Skin of body (tissue), 3 donors: ENCODE measurements at places on chromosomes 1 and 21.

DNA sequence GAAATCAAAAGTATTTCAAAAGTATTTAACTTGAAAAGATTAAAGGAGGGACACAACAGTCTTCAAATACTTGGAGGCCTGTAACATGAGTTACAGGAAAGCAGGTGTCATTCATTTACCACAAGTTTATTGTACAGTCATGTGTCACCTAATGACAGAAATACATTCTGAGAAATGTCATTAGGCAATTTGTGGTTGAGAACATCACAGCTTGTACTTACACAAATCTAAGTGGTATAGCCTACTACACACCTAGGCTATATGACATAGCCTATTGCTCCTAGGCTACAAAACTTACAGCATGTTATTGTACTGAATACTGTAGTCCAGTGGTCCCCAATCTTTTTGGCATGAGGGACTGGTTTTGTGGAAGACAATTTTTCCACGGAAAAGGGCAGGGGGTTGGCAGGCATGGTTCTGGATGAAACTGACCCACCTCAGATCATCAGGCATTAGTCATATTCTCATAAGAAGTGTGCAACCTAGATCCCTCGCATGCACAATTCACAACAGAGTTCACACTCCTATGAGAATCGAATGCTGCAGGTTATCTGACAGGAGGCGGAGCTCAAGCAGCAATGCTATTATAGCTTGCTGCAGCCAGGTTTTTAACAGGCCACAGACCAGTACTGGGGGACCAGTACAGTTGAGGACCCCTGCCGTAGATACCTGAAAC, 25.0 kb upstream of the PHTF1 start:
- DNase-seq: no peak

DNA sequence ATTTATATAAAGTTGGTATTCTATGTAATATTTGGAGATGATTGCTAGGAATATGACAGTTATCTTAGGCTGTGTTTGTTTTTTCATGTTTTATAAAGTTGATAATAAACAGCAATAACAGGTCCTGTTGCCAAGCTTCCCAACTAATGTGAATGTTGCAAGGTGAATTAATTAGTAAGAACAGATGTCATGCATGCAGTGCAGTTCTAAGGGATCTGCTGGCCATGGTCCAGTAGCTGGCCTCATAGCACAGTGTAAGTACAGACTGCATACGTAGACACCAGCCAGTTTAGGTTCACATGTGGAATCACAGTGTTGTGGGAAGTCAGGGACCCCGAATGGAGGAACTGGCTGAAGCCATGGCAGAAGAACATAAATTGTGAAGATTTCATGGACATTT, 478.2 kb downstream of the NEGR1 start:
- no peak for DNase-seq

DNA sequence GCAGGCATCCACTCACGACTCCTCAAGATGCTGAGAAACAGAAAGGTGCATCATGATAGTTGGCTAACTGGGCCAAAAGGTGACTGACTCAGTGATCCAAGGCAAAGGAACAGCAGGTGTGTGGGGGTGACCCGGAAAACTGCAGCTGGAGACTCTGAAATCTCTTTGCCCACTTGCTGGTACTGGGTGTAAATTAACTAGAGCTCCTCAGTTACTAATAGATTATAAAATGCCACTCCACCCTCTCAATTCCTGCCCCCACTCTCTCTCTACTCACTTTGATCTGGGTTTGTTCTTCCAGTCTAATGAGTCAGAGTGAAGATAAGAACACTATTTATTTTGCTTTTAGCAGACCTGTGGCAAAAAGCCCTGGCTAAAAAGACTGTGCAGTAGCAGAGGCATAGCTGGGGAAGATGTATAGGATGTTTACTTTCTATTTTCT, 7.2 kb upstream of the PIGC start:
- no peak for DNase-seq

DNA sequence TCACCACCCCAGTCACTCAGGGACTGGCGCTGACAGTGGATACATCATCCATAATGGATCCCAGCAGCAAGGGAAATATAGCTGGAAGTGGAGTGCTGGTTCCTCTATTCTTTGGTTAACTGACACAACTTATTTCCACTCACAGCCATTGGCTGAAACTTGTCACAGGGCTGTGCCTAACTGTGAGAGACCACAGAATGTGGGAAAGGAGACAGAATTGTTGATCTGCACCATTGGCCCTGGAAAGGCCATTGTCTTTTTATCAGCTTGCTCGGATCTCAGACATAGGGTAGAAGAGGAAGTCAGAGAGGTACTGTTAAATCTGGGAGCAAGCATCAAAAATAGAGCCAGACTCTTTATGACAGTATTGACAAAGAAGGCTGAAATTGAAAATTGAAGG, 451.3 kb downstream of the AJAP1 start:
- no peak for DNase-seq

DNA sequence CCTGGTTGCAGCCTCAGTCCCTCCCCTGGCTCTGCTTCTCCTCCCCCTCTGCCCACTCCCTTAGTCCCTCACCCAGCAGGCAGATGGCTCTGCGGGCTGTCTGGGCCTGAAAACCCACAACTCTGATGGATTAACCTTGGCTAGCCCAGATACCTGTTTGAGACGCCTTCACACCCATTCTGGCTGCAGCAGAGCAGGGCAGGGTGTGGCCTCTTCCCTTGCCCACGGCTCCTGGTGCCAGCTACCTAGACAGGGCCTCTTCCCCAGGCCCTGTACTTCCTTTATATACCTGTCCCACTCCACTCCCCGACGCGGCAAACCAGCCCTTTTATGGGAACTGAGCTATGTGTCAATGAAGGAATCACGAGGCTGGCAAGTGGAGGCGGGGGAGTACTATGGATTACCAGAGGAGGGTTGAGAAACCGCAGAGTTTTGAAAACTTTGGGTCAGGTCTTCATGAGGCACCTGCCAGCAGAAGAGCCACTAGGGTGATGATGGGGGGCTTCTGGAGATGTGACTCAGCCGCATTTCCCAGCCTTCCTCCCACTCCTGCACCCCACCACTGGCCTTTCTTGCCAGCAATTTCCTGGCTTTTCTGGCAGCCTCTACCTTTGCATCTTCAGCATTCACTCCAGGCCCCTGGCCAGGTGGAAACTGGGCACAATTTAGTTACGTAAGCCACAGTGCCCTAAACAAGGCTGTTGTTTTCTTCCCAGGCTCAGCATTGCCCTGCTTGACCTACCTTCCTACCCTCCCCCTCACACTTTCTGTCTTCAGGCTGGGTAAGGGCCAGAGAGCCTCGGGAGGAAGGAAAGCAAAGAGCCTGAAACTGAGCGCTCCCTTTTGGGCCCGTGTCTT, at the start of gene CHI3L1:
Gene CHI3L1 (minus strand): TSS at position 259 of the 858 bp plus-strand sequence. CDS start 81 bp downstream, at position 178.
- DNase-seq: no peak

DNA sequence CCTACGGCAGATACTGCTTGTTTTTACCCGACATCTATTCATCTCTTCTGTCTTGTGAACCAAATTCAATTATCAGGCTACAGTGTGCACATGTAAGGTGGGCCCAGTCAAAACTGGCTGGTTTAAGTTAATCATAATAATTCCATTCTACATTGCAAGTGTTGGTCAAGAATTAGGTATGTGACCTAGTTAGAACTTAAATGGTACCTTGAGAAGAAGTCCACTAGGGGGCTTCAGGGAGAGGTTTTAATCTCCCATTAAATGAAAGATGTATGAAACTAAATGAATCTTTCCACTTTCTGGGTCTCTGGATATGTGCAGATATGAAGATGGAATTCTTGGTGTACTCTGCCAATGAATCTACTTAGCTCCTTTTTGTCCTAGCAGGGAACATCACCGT, 187.1 kb downstream of the CDC42BPA start:
- no peak for DNase-seq

DNA sequence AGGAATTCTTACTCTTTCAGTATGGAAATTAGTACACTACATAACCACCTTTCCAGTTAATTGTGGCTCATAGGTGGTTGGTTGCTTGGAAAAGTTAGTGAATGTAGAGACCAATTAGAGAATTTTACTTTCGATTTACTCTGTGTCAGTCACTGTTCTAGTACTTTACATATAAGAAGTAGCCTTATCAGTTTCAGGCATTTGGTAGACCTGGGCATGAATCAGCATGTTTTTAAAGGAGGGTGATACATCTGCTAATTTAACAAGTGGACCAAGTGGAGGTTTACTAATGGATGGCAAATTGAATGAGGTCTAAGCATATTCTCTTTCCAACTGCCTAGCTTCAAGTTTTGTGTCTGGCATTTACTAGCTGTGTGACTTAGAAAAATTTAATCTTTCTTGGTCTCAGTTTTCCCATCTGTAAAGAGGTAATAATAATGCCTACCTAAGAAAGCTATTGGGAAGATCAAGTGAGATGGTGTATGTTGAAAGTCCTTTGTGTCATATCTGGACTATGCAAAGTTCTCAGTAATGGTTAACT, 1158.6 kb downstream of the PLA2G4A start:
- DNase-seq: no peak

- no peak for DNase-seq
These were observed 8.6 kb downstream of the AIM2 start for GRCh38 chr1:159067699-159068621.

DNA sequence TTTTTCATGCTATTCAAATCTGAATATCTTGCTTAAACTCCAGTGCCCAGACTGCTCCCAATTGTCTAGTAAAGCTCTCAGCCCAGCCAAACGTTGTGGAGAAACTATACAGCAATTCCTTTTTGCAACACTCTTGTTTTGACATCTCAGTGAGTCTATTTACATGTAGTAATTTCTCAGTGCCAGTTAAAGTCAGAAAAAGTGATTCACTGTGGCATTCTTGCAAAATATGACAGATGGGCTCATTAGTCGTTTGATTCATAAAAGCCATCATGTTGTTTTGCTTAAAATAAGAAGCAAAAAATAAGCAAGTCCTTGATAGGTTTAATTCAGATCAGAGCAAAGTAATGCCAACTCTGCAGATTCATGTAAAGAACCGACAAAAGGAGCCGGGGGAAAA, 20.7 kb upstream of the TMPRSS15 start:
- no peak for DNase-seq
